ENCODE measurements at places on chromosomes 5 and 9.
A peak's percentile ranks its signal among the peaks of the same experiment; 100 is the strongest.

GRCh38 chr5:122035913-122036312, 42.1 kb downstream of the LOX start:
- no peak for DNase-seq

GRCh38 chr5:179536676-179537075, 13.7 kb upstream of the RUFY1 start:
- DNase-seq: no peak

- DNase-seq: no peak
These were observed 25.4 kb upstream of the RNF20 start for GRCh38 chr9:101508211-101508610.

- DNase-seq: no peak
These were observed 209.7 kb downstream of the GADD45G start for GRCh38 chr9:89814340-89815040.

DNA sequence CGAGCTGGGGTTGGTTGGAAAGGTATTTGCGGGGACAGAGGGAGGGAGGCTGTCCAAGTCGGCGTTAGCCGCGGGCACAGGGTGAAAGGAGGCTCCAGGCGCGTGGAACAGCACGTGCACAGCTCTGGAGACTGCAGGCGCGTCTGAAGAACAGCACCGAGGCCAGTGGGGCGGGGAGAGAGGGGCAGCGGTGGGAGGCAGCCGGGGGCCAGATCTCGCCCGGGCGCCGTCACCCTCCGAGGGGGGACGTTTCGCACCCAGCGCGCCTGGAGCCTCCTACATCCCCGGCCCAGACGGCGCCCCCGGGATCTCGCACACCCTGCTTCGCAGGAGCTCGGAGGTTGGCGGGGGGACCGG, 79.6 kb downstream of the NTNG2 start:
- no peak for DNase-seq

GRCh38 chr9:116952436-116952810, 265.3 kb downstream of the TRIM32 start:
- no peak for DNase-seq

- peak; percentile 86 for DNase-seq
These were observed 580 bp upstream of the RFX3 start for GRCh38 chr9:3526165-3526996.

- DNase-seq: no peak
These were observed 11.4 kb downstream of the SLIT3 start for GRCh38 chr5:169289520-169289919.

DNA sequence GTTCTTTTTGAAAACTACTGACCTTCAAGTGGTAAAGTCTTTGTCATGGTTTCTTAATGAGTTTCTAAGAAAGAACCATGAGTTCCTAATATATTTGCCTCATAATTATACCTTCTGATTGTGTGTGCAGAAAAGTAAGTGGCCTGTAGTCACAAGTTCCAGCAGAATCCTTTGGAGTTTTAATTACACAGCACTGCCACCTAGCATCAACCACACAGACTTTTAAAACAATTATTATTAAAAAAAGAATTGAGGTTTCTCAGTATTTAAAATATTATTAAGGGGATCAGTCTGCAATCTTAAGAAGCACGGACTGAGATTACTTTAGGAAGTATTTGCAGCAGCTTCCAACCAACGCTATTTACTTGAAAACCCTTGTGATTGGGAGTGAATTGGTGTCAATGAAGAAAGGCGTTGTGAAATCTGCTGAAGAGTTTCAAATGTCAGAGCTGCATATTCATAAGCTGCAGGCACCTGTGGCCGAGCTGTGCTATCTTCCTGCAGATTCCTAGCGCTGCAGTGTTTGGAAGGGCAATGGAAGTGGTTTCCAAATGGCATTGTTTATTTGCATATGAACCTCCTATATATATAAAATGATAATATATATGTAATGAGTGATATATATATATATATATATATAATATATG, 1074.2 kb upstream of the WWC1 start:
- no peak for DNase-seq

GRCh38 chr9:27204578-27204977, 92.4 kb downstream of the EQTN start:
- no peak for DNase-seq

- DNase-seq: no peak
These were observed 193.9 kb downstream of the RORB start for GRCh38 chr9:74691058-74691457.

- no peak for DNase-seq
These were observed 19.7 kb downstream of the WWC1 start for GRCh38 chr5:168311061-168311566.

- no peak for DNase-seq
These were observed 15.1 kb downstream of the IFNA1 start for GRCh38 chr9:21455320-21455719.

DNA sequence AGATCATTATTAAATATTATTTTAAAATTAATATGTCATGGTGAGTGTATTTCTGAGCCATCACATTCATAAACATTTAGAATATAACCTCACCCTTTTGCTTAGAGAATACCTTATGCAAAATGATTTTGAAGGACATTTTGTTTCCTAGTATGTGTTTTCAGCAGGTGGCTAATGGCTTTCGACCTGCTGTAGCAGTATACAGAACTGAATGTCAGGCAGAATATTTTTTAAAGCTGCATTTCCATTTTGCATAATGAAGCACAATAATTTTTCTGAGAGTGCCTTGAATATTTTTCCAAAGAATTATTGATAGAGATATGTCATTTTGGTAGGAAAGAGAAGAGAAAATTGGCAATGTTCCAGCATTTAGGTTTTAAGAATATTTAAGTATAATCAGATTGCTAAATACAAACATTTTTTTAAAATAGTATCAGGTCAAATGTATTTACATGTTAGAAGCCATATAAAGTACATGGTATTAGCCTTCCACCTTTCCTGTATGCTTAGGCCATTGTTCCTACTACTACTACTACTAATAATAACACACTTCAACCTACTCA, 42.3 kb downstream of the PAM start:
- no peak for DNase-seq

DNA sequence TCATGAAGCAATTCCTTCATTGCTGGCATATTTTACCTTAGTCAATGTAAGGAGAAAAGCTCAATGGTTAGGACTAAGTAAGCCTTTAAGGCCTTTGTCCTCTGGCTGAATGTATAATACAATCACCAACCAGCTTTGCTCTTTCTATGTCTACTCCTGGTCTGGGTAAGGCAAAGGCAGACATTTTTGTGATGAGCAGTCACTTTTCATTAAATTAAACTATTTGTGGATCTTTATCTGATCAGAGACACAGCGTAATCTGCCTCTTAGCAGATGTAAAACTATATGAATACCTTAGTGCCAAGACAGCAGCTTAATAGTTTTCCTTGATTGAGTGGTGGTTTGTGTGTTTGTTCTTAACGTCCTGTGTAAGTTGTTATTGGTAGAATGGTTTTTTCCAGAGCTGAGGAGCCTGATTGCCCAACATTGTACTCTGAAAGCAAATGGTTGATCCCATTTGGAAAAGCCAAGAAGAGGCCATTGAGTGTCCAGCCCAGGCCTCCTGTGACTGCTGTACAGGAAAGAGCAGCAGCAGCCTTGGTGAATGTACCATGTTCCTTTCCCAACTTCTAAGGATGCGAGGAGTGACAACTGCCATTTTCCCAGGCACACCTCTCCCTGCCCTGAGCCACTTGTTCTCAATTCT, 16.5 kb upstream of the CXXC5 start:
- no peak for DNase-seq

DNA sequence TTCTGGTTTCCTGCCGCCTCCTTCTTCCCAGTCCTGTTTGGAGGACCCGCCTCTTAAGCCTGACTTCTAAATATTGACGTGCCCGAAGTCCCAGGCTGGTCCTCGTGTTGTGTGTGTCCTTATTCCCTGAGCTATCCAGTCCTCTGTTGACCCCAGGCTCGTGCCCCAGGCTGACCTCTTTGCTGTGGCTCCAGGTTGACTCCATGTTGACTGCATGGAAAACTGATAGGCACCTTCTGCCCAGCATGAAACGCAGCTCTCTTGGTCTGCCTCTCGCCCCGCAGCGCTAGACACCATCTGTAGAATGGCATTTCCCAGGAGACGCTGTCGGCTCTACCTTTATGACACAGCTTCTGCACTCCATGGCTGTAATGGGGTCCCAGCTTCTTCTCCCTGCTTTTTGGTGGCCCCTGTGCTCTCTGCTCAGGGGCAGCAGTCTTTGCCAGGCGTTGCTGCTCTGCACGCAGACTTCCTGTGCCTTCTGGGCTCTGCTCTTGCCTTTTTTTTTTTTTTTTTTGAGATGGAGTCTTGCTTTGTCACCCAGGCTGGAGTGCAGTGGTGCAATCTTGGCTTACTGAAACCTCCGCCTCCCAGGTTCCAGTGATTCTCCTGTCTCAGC, 28.4 kb downstream of the EHMT1 start:
- DNase-seq: no peak

DNA sequence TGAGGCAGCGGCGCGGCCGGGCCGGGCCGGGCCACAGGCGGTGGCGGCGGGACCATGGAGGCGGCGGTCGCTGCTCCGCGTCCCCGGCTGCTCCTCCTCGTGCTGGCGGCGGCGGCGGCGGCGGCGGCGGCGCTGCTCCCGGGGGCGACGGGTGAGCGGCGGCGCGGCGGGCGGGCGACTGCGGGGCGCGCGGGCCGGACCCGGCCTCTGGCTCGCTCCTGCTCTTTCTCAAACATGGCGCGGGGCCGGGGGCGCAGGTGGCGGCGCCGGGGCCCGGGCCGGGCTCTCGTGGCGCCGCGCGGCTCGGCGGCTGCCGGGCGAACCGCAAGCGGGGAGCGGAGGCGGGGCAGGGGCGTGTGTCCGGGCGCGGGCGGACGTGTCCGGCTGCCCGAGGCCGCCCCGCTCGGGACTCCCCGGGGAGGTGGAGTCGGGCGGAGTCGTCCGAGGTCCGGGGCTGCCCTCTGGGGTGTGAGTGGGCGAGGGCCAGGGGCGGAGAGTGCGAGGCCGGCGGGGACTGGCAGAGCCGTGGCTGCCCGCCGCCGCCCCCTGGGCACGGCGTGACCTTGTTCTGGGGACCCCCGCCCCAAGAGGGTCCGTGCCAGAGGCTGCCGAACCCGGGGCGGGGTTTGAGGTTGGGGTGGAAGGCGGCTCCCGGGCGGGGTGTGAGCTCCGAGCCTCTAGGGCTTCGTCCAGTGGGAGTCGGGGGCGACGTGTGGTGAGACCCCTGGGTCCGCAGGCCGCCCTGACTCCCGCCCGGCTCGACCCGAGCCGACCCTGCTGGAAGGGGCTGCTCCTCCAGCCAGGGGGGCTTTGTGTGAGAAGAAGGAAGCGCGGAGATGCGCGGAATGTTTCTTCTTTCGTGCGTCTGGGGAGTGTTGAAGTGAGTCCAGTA, 485 bp downstream of the TGFBR1 start:
- peak; percentile 28 for DNase-seq

- no peak for DNase-seq
These were observed 13.4 kb upstream of the FAM163B start for GRCh38 chr9:133622555-133622954.

DNA sequence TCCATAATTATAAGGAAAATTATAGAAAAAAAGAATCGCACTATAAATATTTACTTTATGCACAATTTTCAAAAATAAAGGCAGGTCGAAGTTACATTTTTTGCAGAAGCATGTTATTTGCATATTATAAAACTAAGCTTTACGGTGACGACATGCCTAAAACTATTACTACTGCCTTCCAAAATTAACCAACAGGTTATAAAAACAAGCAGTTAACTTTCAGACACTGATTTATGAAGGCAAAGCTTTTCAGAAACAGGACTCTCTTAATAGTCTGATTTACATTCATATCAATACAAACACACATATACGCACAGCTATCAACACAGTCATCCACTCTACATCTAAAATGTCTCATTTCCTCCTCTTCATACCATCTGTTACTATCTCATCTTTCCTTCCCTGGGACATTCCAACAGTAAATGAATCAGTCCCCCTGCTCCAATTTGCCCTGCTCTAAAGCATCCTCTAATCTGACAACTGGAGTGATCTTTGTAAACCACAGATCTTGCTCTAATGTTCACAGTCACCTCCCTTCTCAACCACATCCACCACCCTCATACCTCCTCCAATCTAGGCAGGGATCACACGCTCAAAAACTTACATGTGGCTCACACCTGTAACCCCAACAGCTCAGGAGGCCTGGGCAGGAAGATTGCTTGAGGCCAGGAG, 21.6 kb downstream of the FBXW11 start:
- DNase-seq: no peak

DNA sequence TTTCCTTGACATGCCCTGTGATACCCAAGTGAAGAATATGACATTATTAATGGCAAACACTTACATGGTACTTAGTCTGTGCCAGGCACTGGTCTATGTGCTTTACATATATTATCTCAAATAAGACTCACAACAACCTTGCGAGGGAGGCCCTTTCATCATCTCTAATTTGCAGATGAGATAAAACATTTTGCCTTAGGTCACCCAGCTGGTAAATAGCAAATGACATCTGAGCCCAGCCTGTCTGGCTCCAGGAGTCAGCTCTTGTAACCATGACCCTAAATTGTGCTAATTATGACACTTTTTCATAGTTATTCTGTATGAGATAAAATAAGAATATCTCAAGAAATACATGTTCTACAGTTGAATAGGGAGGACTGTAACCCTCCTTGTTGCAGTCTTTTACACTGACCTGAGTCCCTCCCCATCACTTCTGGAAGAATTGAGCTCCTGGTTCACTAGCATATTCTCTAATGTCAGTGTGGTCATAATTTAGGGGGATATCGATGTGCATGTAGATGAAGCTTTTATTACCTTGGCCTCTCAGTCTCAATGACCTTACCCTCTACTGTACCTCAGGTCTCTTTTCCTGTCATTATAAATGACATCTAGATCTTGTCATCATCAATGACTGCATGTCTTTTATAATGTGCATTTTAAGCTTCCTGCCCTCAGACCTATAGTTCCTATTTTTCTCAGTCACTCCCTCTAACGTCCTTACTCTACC, 126.1 kb upstream of the HAPLN1 start:
- DNase-seq: no peak

- no peak for DNase-seq
These were observed 304.1 kb downstream of the MAT2B start for GRCh38 chr5:163809473-163809872.

DNA sequence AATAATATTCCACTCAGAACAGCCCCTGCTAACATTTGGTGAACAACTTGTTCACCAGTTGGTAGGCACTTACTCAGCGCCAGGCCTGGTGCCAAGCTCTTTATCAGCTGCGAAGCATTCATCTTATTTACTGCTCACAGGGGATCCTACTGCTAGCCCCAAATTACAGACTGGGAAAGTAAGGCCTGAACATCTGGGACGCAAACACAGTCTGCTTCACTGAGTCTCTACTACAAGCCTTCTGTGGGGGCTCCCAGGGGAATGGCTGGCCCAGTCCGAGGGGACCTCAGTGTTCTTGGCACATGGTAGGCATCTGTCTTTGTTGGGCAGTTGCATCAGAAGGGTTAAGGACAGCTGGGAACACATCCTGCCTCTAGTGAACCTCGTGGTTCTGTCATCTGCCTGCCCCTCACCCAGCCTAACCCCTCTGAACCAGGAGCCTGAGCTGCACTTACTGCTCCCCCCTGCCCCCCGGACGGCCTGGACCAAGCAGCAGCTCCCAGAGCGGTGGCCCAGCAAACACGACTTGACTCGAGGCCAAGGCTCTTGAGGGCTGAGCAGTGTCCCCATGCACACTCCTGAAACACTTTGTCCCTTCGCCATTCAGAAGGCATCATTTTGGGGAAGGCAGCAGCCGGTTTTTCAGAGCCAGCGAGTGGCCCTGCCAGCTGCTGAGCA, at the start of gene PHYHD1:
PHYHD1 (plus strand) TSS at position 602 of the 678 bp plus-strand sequence. CDS start 1,342 bp downstream, outside the sequence.
- no peak for DNase-seq
